BJ (cell line): ENCODE measurements at places on chromosomes 2 and 18.

DNA sequence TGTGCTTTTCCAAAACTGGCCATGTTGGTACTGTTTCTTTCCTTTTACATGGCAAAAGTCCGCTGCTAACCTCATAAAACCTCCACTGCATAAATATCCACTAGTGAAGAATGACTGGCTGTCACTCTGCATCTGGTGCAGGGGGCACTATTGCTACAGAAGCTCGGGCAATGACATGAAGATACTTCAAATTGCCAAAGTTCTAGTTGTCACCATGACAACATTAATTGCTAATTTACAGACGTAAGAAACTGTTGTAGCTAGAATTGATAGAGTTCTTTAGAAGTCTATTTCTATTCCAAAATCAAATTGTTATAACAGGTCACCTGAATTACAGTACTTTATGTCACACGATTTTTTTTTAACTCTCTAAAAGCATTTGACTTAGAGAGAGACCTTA, 845 bp downstream of the CFAP210 start:
- no peak for DNase-seq

DNA sequence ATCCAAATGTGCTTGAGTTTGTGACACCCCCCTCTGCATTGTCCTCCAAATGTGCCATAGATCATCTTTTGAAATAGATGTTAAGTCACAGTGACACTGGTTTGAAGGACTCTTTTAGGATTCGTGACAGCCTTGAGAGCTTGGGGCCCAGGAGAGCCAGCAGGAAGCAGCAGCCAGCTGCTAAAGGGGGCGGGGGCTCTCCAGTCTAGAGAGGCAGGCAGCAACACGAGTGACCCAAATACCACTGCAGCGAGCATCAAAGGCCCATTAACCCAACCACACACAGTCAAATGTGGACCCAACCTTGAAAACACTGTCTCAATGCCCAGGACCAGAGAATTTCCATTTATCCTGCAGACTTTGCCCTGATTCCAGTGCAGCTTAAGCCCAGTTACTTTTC, 75.6 kb downstream of the ZBTB7C start:
- no peak for DNase-seq

DNA sequence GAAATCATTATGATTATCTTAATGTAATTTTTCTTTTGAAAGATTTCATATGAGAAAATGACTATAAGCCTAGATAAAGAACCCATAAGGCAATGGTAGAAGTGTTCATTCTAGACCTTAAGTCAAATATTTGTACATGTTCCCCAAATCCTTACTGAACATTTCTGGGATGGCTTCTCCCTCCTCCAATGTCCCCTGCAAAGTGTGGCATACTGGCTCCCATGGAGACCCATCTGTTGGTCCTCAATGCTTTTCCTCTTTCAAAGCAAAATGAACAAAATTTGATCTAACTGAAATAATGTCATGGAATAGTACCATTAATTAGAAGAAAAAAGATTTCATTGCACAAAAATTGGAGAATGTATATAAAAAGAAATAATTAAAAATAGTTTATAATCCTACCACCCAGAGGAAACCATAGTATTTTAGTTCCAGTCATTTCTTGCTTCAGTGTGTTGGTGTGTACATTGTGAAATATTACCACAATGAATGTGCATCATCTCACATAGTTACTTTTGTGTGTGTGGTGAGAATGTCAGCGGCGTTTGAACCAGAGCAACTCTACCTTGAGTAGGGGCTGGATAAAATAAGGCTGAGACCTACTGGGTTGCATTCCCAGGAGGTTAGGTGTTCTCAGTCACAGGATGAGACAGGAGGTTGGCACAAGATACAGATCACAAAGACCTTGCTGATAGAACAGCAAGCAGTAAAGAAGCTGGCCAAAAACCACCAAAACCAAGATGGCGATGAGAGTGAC, 181.3 kb downstream of the UXS1 start:
- no peak for DNase-seq

- DNase-seq: no peak
These were observed 352.5 kb upstream of the GULP1 start for GRCh38 chr2:187939180-187939579.

DNA sequence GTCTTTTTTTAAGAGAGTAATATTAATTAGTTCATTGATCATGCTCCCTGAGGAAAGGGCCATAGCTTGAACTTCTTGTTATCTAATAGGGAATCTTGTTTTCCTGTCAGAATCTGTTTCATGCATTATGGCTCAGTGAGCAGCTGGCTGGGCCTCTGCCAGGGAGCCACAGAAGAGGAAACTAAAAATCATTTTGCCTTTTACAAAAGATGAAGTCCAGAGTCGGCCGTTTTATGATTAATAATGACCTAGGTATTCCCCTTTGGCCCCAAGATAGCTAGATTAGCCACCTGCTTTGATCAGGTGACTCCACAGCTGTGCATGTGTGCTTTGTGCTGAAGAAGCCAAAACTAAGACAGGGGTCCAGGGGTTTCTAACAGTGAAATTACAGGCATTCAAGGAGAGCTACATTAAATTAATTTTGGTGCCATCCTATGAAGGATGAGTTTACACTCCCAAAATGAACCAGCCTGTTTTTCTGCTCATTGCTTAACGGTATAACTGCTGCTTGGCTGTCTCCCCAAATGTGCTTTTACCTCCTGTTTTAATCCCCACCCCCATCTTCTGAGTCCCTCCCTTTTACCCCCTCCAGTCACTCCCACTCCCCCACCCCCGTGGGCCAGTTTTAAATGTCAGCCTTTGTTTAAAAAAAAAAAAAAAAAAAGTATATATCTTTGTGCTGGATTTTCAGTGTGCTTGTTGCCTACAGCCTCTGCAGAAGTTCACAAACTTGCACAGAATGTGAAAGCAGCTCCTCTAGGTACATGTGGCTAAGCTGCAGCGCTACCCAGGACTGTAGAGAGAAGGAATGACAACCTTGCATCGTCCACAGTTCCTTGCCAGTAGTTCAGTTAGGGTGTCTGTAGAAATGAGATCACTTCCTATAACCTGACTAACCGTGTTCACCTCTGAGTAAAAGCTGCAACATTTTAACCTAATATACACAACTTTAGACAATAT, 93.1 kb downstream of the CABLES1 start:
- DNase-seq: no peak

DNA sequence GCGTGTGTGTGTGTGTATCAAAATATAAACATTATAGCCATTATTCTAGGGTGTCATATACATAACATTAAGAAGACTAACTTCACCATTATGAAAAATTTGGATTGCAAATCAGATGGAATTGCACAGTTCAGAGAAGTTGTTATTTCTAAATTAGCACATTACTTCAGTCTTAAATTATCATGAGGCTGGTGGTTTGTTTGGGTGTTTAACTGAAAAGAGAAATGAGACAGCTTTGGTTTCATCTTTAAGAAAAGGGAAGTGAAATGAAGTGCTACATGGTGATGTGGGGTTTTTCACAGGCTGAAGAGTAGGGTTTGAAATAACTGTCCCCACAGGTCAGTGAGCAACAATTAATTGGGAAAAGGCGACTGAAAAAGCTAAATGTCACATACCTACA, 161.2 kb upstream of the XIRP2 start:
- no peak for DNase-seq

DNA sequence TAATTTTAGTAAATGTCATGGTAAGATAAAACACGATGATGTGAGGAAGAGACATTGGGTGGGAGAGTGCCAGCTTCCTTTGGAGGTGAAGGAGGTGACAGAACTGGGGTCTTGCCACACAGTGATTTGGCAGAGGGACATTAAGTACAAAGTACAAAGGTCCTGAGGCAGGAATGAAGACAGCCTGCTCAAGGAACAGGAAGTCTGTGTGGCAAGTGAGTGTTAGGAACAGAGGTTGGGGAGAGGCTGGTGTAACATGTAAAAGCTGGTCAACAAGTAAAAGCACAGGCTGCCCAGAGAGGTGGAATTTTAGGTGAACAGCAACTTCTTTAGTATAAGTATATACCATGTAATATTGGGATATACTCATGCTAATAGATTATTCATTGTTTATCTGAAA, 73.1 kb downstream of the INPP5D start:
- no peak for DNase-seq

DNA sequence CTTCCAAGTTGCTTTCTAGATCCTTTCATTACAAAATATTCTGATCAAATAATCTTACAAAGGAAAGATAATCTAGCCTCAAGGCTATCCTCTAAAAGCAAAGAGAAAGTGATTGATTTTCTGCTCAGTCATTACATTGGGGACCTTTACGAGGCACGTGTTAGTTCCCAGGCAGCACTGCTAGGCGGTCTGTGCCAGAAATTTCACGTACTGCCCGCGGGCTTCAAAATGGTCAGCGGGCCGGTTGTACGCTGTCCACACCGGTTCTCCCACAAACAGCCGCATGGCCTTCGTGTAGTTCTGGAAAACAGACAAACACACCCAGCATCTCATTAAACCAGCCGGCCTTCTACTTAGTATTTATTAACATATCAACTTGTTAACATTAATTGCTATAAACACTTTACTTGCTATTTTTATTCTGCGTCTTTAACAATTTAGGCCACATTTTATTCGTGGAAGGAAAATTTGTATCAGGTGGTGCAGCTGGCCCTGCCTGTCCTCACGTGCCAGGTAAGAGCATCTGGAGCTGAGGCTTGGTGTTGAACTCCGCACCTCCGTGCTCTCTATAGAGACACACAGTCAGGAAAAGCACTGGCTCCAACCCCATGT, 20.4 kb downstream of the ADI1 start:
- DNase-seq: no peak

DNA sequence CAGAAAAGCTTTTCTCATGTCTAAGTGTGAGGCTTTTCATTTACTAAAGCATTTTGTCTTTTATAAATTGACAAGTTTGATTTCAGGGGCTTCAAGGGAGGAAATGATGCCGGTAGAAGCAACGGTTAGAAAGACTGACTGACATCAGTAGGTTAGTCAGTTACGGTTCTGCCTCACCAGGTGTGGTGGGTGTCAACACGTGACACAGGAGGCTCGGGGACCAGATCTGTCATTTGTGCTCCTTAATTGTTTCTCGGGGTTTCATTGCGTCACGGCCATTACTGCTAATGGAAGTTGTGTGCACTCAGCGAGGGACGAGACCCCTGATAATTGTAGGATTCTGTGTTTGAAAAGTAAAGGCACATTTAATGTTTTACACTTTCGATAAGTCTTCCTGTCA, 18.9 kb upstream of the PTPRM start:
- DNase-seq: no peak

DNA sequence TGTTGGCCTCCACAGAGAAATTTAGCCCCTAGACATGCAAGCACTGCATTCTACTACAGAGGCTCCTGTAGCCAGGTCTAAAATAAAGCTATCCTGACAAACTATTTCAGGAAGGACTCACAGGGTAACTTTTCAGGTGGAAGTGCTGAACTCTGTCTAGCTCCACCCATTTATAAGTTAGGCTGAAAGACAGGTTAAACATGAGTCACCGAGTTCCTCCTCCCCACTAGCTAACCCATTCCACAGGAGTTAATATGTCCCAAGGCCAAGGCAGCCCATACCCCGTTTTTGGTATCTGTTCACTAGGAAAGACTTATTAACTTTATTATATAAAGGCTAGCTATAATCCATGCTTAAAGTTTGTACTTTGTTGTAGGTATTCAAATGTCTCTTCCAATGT, 3.5 kb downstream of the CWC22 start:
- DNase-seq: no peak

- DNase-seq: no peak
These were observed 282.4 kb upstream of the RAB12 start for GRCh38 chr18:8326763-8327394.
